ENCODE measurements at places on chromosomes 4 and X.

DNA sequence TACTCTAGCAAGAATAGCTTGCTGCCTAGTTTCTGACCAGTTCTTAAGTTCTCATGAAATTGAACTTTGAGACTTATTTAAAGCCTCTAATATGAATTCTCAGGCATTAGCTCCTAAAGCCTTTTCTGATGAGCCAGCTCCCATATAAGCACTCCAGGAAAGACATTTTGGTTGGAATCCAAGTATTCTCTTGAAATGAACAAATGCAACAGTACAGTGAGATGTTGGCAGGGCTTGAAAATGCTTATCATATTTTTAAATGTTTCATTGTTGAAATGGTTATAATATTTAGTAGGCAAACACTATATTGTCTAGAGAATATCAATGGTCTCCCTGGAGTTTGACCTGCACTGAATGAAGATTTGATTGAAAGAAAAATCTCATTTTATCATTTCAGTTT lies 240.3 kb downstream of the ANK2 start:
- no peak for DNase-seq

DNA sequence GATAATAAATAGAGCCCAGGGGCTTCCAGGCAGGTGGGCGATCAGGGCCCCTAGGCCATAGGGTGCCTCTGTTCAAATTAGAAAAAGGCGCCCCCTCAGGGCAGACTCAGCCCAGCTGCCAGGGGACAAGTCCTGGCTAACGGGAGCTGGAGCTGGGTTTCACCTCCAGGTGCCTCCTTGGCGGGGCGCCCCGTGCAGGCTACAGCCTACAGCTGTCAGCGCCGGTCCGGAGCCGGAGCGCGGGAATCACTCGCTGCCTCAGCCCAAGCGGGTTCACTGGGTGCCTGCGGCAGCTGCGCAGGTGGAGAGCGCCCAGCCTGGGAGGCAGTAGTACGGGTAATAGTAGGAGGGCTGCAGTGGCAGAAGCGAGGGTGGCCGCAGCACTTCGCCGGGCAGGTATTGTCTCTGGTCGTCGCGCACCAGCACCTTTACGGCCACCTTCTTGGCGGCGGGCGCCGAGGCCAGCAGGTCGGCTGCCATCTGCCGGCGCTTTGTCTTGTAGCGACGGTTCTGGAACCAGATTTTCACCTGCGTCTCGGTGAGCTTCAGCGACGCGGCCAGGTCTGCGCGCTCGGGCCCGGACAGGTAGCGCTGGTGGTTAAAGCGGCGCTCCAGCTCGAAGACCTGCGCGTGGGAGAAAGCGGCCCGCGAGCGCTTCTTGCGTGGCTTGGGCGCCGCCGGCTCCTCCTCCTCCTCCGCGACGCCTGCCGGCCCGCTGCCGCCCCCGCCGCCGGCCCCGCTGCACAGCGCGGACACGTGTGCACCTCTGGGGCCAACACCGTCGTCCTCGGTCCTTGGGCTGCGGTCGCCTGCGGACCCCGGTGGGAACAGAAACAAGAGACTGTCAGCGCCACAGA lies 2.4 kb downstream of the NKX3-2 start:
- DNase-seq = no peak

DNA sequence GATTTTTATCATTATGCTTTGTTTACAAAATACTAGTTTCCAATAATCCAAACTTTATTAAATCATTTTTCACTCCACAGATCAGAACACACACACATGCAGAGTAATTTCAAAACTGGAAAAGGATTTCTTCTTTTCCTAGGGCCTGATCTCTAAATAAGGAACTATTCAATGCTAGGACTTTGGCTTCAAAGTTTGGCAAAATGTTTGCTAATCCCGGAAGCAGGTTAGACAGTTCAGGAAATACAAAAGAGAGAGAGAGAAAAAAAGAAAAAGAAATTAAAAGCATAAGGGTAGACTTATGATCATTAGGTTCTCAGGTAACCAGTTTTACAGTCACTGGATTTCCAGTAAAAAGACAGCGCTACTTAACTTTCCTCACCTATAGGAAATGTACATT lies 211.0 kb downstream of the DCLK2 start:
- DNase-seq = no peak

- no peak for DNase-seq
Observed at GRCh38 chrX:18873836-18874235, 110.1 kb downstream of the PHKA2 start.

DNA sequence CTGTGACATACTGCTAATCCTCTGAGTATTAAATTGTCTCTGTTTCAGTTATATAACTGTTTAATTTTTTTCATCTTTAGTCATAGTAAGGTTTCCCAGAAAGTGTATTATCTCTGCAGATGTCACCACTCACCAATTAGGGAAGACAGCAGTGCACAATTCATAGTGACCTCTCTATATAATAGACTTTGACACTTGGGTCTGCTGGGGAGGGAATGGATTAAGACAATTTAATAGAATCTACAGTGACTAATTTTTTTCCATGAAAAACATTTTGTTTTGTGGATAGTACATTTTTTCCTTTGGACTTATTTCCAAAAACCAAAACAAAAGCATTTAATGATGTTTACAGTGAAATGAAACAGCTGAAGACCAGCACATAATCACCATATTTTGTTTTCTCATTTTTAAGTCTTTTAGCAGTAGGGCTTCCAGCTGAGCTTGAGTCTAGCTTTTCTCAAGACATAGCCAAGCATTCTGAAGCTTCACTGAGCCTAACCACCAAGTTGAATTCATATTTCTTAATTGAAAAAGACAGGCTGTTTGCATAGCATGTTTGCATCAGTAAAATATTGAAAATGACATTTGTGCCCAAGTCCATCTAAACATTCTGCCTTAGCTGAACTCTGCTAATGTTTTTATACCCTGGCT lies 69.5 kb downstream of the PCDH19 start:
- no peak for DNase-seq

- no peak for DNase-seq
Observed at GRCh38 chrX:53357799-53358530, 64.5 kb downstream of the SMC1A start.

- peak; percentile 80 for DNase-seq
Observed at GRCh38 chrX:68433155-68433980, at the start of gene OPHN1. OPHN1 (minus strand) TSS chrX:68433495; CDS start chrX:68433020, 475 bp downstream.

DNA sequence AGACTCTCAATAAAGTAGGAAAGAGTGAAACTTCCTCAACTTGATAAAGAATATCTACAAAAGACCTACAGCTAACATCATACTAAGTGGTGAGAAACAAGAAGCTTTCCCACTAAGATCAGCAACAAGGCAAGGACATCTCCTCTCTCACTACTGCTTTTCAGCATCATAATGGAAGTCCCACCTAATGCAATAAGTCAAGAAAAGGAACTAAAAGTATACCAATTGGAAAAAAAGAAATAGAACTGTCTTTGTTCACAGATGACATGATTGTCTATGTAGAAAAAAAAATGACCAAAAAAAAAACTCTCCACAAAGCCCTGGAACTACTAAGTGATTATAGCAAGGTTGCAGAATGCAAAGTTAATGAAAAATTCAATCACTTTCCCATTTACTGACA lies 25.1 kb upstream of the SH3RF1 start:
- DNase-seq = no peak

- no peak for DNase-seq
Observed at GRCh38 chr4:87465739-87466366, 43.5 kb downstream of the NUDT9 start.

DNA sequence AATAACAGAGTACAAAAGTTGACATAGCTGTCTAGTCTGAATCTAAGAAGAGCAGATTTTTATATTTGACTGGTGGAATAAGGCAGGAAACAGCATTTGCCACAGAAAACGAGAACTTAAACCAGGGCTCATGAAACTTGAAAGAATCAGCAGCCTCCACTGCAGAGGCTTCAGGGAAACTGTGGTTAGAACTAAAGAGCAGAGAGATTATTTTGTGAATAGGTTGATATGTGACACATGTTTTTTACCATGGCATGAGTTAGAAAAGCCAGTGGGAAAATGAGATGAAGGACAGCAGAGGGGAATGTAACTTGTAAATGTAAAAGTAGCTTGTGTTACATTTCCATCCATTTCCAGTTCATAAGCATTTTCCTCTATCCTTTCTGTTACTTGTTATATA lies 63.7 kb upstream of the CAMK2D start:
- no peak for DNase-seq

DNA sequence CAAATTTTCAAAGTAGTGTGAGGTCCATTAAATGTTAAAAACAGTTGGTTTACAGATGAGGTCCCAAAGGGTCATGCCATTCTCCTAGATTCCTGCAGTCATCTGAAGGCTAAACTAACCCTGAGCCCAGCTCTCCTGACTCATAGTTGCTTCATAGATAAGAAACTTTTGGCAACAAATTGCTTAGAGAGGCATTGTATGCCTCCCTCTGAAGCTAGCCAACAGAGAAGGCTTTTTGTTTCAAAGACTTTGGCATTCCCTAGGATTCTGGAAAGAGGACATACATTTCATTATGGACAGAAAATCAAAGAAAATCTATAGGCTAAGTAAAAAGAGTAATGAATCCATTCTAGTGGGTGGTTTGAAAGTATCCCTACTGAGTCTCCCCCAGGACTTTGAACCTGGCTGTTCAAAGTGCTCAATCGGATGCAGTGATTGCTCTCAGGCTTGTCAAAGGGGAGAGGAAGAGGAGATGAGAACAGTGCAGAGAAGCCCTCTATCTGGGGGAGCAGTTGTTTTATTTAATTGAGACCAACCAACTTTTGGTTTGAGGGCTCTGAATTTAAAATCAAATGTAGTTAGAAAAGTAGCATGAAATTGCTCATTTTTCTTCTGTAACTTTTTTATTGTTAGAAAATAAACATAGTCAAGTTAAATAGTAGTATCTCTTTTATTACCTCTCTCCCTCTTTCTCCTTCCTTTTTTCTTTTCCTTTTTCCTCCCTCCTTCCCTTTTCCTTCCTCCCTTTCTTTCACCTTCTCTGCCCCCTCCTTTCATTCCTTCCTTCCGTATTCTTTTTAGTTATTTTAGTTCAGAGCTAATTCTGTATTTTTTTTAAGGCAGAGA lies 72.3 kb upstream of the ZNF518B start:
- DNase-seq = no peak

DNA sequence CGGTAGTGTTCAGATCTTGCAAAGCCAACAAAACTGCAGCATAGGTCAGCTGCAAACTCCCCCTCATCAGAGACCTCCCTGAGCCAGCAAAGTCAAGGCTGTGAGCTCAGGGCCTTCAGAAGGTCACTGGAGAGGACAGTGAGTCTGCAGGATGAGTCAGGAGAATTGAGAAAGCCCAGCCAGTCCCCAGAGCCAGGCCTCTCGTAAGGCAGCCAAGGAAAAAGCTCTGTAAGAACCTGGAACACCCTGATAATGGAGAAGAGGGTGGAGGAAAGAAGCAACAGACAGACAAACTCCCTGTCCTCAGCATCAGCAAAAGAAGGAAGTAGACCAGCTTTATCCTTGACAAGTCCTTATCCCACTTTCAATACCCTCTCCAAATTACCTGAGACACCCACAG lies 33.0 kb downstream of the GRIA3 start:
- DNase-seq = no peak

- DNase-seq = no peak
Observed at GRCh38 chr4:55613621-55614020, 21.6 kb upstream of the PDCL2 start.

- DNase-seq = no peak
Observed at GRCh38 chr4:55910140-55910539, 38.6 kb upstream of the CEP135 start.

DNA sequence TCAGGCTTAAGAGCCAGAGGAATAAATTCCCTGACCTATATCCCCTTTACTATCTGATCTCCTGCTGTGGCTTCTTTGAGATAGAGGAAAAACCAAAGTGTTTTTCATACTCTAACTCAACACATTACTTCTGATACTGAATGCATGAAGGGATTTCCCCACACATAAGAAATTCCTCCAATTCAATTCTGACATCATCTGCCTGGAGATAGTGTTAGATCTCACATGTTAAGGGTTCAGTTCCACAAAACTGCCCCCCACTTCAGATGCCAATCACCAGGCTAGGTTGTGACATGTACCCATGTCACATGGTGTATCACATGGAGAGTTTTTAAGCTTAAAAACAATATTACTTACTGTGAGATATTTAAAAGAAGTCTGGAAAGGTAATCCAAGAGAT lies 46.8 kb downstream of the GSTCD start:
- DNase-seq = no peak

DNA sequence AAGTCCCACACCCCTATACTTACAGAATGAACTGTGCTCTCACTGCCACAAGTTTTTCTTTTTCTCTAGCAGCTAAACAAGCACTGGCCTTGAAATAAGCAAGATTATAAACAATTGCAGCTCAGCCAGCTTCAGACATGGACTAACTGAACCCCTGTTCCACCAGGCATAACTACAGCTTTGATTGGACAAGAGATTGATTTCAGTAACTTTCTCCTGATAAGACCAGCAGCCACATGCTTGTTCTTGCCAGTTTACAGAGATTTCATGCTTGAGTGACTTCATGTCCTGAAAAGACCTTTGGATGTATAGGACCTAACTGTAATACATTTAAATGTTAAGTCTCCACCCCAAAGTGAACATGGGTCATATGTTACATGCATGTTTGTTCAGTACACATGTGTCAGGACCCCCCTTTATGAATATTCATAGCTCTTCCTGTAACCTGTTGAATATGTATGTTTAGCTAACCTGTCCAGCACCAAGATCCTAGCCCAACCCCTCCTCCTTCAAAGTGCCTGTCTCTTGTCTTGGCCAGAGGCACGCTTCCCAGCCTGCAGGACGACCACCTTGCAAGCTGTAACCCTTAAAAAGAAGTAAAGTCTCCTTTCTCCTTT lies 27.9 kb downstream of the ZNF275 start:
- DNase-seq = no peak

GRCh38 chr4:140061194-140061593 lies 92.8 kb downstream of the MAML3 start:
- no peak for DNase-seq
